Activated CD4-positive, alpha-beta T cell treated with anti-CD3 and anti-CD28 coated beads for 36 hours (primary cell): ENCODE measurements at places on chromosomes 7 and 10. TPM values are rescaled to one million over a fixed set of nuclear protein-coding genes. Genes with fewer than 3 reads are reported as not detected.

GRCh38 chr10:31030800-31031199 is 865 bp downstream of the ZNF438 start:
- H3K4me3 ChIP-seq = peak overlapping the region; percentile 81
- H3K36me3 ChIP-seq = no peaks in the 10 kb centered on the region

The CACNB2 gene
- total RNA-seq = not detected

GRCh38 chr10:27687326-27687725 is 58.3 kb downstream of the MKX start:
- no peaks in the 10 kb centered on the region for H3K4me1 ChIP-seq
- DNase-seq = no peak
- H3K36me3 ChIP-seq = no peaks in the 10 kb centered on the region
- peaks cover 10% of the 10 kb centered on the region for H3K27me3 ChIP-seq

- peaks cover 20% of the 10 kb centered on the region for H3K4me1 ChIP-seq
- H3K36me3 ChIP-seq = no peaks in the 10 kb centered on the region
- no peaks in the 10 kb centered on the region for H3K27me3 ChIP-seq
These were observed 18.0 kb downstream of the C10orf105 start for GRCh38 chr10:71701496-71702132.

DNA sequence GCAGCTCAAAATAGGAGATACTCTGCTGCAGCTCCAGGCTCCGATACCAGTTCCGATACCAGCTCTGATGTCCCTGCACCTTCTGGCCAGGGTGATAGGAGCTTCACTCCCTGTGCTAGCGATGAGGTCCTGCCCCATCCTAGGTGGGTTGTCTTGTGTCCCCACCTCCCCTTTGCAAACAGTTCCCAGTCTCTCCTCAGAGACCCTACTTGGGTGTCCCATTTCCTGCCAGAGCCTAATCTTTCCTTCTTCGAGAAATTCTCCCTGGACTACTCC is 62.7 kb upstream of the NANOS1 start:
- no peak overlapping the region for H3K27ac ChIP-seq
- H3K4me3 ChIP-seq = no peak overlapping the region
- no peak for DNase-seq

The LZTS2 gene
- 14.8 TPM for total RNA-seq

GRCh38 chr10:98467506-98468318 is 21.0 kb upstream of the HPS1 start:
- H3K4me1 ChIP-seq = peaks cover 6% of the 10 kb centered on the region
- H3K4me3 ChIP-seq = peak overlapping the region; percentile 75
- DNase-seq = peak; percentile 76
- H3K27ac ChIP-seq = peak overlapping the region; percentile 75

- H3K27ac ChIP-seq = no peak overlapping the region
- no peak for DNase-seq
- H3K4me1 ChIP-seq = peaks cover 5% of the 10 kb centered on the region
- no peak overlapping the region for H3K4me3 ChIP-seq
- peaks cover 51% of the 10 kb centered on the region for H3K27me3 ChIP-seq
These were observed 29.9 kb downstream of the SRRM3 start for GRCh38 chr7:76231583-76231982.
